Activated T-cell treated with anti-CD3 and anti-CD28 coated beads, Interleukin-2, amount 50 U/mL, for 48 hours (primary cell): ENCODE measurements at places on chromosomes 5 and 9.

DNA sequence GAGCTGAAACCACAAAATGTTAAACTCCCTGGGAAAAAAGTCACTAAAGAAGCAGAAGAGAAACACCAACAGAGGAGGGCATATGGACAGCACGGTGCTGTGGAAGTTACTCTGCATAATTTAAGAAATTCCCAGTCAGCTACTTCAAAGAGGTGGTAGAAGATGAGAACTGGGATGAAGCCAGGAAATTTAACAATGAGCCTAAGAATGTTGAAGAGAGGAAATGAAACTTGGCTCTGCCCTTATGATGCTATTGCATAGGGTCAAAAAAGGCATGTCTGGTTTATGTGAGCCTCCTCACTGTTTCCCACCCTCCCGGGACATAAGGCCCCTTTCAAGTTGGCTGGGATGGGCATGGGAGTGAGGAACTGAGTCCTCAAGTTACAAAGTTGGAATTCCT lies 25.4 kb upstream of the SNX18 start:
- no peak for DNase-seq

DNA sequence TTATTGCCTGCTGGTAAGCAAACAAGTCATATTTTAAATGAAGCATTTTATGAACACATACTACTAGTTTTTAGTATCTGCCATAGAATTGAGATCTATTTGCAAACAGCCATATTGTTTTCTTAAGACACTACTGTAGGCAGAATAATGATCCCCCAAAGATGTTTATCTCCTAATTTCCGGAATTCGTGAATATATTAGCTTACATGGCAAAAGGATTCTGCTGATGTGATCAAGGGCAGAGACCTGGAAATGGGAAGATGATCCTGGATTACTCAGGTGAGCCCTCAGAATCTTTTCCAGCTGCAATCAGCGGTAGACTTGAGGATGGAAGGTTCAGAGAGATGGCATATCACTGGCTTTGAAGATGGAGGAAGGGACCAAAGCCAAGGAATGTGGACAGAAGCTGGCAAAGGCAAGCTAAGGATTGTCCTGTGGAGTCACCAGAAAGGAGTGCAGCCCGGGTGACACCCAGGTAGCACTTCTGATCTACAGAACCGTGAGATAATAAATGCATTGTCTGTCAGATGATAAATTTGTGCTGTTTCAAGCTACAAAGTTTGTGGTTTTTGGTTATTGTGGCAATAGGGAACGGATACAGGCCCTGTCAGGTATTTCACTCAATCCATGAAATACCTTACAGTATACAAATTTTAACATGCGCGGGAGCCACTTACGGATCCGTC lies 1.0 kb upstream of the ERCC6L2 start:
- DNase-seq, result no peak

DNA sequence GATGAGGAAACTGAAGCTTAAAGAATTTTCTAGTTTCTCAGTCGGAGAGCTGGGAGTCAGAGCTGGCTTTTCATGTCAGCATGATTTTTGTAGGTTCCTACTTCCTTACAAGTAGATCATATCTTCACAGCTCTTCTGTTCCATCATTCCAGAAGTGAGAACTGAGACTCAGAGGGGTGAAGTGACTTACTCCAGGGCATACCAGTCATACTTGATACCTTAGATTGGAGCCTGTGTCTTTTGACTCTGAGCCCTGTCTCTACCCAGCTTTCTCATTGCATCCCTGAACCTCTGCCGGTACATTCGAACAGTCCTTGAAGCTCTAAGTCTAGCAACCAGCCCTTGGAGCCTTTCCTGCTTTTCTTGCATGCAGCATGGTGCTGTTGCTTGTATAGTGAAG lies 53.3 kb downstream of the MCCC2 start:
- no peak for DNase-seq

- DNase-seq, result no peak
Observed at GRCh38 chr9:2478421-2478820, 143.2 kb upstream of the VLDLR start.

DNA sequence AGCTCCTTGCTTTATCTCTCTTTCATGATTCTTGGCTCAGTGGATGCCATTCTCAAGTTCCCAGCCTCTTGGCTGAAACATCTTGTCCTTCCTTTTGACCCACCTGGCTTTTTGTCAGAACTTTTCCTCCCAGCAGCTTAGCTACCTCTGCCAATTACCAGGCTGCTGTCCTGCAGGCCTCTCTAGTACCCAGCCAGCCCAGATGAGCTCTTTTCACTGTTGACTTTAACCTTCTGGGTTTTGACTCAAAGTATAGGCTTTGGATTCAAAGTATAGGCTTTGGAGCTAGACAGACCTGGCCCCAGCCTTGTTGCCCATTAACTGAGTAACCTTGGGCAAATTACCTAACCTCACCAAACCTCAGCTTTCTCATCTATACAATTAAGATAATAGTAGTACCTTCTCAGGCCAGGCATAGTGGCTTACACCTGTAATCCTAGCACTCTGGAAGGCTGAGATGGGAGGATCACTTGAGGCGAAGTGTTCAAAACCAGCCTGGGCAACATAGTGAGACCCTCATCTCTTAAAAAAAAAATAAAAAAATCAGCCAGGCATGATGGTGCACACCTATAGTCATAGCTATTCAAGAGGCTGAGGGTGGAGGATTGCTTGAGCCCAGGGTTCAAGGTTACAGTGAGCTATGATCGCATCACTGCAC lies 6.6 kb upstream of the TMEFF1 start:
- DNase-seq, result no peak

DNA sequence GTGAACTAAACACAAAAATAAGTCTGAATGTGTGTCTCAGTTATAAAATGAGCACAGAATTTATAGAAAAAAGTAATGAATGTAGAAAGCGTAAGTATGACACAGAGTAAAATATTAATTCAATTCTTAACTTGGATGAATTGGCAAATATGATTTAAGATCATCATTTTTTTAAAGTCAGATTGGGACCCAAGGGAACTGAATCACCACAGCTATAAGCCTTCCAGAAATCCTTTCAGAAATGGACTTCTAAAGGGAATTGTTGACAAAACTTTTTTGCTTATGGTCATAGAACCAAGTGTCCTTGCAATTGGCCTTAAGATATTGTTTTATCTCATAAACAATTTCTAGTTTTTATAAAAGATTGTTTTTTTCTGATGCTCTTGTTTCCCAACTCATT lies 495.1 kb upstream of the DAB2 start:
- DNase-seq, result no peak

DNA sequence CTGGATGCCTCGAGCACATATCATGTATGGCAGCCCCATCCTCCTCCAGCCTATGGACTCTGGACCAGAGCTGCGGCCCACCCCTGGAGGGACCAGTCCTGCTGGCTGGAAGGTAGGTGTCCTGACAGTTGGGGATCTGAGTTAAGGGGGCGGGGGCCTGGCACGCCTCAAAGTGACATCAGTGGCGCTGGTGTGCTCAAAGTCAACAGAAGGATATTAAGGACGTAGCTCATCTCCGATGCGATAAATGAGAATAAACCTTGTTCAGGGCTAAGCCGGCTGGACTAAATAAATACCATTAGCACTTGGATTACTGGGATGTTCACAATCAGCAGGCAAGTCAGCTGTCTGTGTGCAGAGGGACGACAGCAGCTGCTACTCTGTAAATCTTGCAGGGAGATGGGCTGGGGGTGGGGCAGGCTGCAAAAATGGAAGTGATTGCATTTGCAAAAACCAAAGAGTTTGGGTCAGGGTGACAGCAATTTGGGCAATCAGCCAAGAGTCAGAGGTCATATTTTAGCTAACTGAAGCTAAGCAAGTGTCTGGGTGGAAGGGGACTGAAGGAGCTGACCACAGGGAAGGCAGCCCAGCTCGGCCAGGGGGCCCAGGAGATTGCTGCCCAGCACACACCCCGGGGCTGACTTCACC lies 80.0 kb upstream of the LRRTM2 start:
- DNase-seq, result no peak

GRCh38 chr5:117690612-117691011 lies 1116.0 kb upstream of the SEMA6A start:
- DNase-seq, result no peak
